ENCODE measurements at places on chromosomes 11 and 22. TPM values are rescaled to one million over a fixed set of nuclear protein-coding genes. Genes with fewer than 3 reads are reported as not detected.

DNA sequence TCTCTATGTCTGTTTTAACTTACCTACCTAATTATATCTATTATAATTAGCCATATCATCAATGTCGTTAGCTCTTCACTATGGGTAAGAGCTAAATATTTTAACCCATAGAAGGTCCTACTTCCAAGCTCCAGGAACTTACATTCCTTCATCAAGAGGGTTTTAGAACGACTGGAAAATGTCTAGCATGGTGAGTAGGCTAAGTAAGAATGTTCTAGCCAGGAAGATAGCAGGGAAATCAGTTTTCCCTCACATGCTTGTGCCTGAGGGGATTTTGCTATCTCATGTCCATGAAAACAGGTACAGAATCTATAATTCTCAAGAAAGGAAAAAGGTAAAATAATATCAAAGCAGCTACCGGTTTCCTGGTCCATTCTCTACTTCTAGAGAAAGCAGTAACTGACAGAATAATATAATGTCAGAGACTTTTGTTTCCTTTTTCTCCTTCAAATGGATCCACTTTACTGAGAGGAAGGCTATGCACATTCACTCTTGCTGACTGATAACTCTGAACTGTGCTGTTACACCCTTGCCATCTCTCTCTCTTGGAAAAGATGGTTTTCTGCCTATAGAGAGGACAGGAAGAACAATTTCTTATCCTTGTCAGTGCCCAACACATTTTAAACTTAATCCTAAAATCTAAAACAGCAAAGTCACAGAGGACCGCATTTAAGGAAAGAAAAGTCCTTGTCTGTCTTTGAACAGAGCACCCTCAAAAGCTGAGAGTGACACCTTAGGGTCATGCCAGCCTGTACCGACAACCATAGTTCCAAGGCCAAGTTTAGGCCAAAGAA is 67.0 kb downstream of the MAML2 start:
- no peak for DNase-seq

DNA sequence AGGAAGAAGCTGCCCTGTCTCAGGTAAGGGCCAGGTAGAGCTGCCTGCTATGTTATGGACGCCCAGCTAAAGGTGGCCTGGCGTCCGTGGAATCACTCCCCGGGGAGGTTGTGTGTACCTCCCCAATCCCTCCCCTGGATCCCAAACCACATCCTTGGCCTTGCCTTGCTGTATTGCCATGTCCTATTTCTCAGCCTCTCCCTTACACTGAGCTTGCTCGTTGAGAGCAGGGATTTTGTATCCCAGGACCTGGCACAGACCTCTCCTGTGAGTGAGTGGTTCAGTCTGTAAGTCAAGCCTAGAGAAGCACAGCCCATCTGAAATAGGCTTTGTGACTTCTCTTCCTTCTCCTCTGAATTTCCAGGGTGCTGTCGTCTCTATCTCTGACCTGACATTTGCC is 53.9 kb downstream of the TRAF6 start:
- DNase-seq, result no peak

GRCh38 chr11:22668005-22668796 is 1.8 kb downstream of the GAS2 start:
- no peak for DNase-seq

GRCh38 chr11:134853992-134854991 is 442.2 kb upstream of the B3GAT1 start:
- no peak for DNase-seq

DNA sequence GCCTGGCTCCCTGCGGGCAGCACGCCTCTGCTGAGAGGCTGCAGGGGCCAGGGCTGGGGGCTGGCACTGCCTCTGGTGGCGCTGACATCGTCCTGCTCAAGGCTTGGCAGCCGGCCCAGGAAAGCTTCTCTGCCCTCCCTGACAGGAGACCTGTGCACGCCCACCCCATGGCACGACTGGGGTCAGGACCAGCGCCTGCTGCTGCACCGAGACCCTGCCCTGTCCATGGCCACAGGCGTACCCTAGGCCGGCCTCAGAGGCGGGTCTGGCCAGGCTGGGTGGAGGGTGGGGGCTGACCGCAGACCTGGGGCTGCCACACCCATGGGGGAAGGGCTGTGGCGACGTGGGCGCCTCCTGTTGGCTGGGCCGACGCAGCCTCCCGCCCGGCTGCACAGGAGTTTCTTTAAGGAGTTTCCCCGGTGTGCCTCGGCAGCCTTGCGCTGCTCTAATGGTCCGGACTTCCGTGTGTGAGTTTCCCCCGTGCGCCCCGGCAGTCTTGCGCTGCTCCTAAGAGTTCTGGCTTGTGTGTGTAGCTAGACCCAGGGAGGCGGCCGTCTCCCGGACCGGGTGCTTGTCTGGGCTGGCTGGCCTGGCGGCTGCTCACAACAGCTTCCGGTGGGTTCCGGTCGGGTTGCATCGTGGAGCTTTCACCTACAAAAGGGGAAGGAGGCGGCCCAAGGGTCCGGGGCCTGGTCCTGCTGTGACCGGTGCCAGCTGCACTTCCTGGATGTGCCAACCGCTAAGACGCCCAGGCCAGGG is 4.6 kb downstream of the TRABD start:
- DNase-seq, result peak; percentile 92

DNA sequence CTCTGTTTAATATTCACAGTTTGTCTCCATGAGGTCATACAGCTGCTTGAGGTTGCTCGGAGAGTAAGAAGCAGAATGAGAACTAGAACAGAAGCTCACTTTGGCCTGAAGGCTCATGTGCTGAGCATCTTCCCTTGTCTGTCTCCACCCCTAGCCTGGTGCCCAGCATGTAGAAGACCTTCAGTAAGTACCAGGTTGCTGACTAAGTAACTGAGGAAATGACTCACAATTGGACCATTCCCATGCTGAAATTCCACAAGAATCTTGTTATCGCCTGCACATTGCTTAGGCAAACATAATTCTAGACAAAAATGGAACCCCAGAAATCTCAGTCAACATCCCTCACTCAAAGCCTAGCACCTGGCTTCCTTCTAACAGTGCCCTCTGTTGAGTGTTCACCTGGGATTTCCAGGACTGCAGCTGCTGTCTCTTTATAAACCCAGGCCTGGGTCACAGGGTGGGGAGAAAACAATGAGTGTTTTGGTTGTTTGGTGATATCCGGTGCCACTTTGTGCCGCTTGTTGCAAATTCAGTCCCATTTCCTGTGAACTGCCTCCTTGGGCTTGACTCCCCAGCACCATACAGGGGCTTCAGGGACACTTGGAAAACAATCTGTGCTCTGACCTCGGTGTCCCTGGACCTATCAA is 406.8 kb downstream of the ETS1 start:
- DNase-seq, result no peak

DNA sequence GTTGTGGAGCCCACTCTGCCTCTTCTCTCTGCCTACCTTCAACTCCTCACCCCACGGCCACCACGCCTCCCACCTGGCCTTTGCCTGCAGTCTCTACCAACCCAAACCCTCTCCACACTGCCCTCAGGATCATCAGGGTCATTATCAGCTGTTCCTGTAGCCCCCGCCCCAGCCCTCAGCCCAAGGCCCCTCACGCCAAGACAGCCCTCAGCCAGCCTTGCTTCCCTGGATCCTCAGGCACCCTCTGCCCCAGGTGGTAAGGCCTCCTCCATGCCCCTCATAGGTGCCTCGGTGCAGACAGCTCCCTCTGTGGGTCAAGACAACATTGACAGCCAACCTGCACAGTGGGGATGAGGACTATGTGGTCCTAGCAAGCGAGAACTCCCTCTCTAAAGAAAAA is 1.7 kb downstream of the SBF1 start:
- DNase-seq, result no peak

GRCh38 chr22:17380359-17381087 is 11.3 kb downstream of the CECR2 start:
- no peak for DNase-seq

- peak; percentile 69 for DNase-seq
Observed at GRCh38 chr11:95790933-95791708, 823 bp downstream of the CEP57 start.

GRCh38 chr11:58178444-58178843 is 10.4 kb upstream of the OR9Q2 start:
- no peak for DNase-seq

GRCh38 chr11:76823481-76824028 is 37.2 kb upstream of the ACER3 start:
- DNase-seq, result no peak

DNA sequence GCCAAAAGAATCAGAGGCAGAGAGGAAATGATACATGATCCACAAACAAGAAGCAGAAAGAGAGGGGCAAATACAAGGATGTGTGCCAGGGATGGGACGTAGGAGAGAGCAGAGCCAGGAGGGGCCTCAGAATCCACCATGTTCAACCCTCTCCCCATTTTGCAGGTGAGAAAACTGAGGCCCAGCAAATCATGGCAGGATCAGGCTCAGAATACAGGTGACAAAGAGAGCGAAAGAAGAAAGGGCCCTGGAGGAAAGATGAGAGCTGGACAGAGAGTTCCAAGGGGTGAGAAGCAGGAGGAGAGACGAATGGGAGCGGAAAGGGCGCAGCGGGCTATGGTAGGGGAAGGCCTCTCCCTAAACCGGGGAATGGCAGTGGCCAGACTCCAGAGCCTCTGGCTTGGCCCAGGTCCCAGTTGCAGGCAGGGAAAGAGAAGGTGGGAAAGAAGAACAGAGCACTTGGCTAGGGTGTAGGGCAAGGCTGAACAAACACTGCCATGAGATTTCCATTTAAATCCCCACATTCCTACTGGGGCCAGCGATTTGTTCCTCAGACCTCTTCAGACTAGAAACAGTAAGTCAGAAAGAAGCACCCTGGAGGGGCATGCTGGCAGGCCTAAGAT is 44.4 kb upstream of the TSKU start:
- peak; percentile 38 for DNase-seq

DNA sequence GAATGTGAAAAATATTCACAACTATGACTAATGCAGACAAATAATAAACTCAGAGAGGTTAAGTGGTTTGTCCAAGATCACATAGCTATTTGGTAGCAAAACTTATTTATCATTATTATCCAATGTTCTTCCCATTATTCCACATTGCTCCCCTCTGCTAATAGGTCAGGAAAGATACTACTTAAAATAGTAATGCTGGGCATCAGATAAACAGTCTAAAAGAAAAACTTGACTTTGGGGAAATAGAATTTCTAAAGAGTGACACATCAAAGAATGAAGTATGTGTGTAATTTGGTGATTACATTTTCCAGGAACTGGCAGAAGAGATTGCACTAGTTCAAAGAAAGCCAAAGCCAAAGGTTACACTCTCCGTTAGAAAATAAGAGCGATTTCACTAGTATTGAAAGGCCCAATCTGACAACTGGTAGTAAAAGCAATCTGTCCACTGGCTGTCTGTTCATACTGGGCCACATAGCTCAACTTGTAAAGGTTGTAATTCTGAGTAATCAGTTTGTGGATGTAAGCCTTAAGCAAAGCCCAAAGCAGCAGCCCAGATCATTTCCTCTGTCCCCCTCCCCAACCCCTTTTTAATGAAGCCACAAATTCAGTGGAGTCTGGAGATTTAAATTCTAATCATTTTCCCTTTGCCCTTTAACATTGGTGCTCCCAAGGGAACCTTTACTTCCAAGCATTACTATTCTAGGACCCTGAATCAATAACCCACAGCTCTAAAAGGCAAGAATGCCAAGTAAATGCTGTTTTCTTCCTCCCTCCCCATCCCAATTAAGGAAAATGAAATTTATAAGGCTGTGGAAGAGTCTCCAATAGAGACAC is 283.5 kb downstream of the TTC28 start:
- no peak for DNase-seq

GRCh38 chr11:60977224-60977623 is 5.7 kb downstream of the CD6 start:
- DNase-seq, result no peak

DNA sequence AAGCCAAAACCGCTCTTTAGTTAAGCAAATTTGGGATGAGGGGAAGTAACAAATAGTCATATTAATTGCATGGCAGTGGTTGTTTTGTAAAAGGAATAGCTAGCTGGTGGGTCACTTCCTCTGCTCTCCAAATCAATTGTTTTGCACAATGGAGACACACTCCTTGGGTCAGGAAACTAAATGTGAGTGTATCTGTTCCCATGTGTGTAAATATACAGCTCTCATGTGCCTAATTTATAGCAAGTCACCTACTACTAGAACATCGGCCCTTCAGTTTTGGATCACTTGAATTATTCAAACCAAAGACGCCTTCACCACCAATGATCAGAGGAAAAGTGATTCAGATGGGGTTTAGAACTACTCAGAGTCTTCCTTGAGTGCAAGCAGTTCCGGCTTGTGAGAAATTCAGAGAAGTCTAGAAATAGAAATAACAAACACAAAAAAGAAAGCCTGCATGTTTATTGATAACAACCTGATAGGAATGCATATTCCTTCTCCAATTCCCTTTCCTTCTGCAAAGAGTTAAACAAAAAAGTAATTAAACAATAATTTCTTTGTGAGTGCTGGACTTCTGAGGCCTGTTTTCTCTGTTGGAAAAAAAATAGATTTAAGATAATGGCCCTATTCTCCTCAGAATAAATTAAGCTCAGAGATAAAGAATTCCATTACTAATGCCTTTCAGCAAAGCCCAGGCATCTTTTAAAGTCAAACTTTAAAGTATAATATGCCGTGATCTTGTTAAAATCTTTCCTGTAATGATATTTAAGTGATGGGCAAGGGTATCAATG is 100.4 kb downstream of the KIRREL3 start:
- no peak for DNase-seq

- DNase-seq, result no peak
Observed at GRCh38 chr11:34926101-34926830, 9.8 kb downstream of the PDHX start.

- DNase-seq, result no peak
Observed at GRCh38 chr11:75450236-75450635, 17.2 kb upstream of the KLHL35 start.

- DNase-seq, result no peak
Observed at GRCh38 chr11:766106-766935, 11.0 kb downstream of the GATD1 start.

- no peak for DNase-seq
Observed at GRCh38 chr11:65778431-65778900, 2.3 kb downstream of the AP5B1 start.

DNA sequence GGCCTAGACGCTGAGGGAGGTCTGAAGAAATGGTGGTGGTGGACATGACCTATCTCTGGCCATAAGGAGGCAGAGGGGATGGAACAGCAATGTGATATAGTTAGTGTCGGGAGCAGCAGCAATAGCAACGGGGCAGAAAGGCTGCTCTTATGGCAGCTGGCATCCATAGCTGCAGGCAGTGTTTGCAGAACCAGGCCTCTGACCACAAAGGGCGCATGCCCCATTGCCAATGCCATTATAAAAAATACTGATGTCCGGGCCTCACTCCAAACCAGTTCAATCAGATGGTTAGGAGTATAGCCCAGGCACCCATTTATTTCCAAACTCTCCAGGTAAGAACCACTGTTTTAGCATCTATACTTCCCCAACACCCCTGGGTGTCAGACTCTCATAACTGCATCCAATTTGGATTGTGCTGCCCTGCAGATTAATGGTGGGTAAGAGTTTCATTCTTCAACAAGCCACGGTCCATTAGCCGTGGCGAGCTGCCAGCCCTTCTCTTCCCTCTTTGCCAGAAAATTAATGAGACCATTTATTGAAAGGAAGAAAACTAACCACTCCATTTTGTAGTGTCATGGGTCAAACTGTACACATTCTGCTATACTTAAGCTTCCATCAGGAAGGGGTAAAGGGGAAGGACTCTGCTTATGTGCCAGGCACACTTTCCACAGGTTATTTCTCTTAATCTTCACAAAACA is 72.8 kb upstream of the SPON1 start:
- DNase-seq, result no peak

Gene ALKBH8
- 5.1 TPM for total RNA-seq

Gene LIN7C
- 13.3 TPM for total RNA-seq

Gene CCDC188
- 0.27 TPM for total RNA-seq

Gene SCGB1D2
- total RNA-seq, result not detected

Gene SLC29A2
- 13.4 TPM for total RNA-seq

Gene SHANK2
- 1.5 TPM for total RNA-seq

Gene BIK
- total RNA-seq, result not detected

Measured in heart left ventricle (tissue), 16 donors.